ENCODE measurements at places on chromosomes 2 and 18.

DNA sequence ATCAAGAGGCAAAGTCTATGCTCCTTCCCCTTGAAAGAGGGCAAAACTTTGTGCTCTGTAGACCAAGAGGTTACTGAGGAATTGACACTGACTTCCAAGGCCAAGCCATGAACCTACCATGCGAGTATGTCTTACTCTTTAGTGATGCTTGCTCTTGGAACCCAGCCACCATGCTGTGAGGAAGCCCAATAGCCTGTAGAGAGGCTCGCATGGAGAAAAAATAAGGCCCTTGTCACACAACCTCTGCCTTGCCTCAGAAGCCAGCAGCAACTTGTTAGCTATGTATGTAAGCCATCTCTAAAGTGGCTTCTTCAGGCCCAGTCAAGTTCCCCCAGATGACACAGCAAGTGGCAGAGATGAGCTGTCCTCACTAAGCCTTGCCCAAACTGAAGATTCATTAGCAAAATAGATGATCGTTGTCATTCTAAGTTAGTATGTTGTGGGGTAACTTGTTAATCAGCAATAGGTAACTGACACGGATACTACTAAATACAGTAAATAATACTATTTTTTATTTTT lies 66.1 kb upstream of the RGPD5 start:
- DNase-seq: no peak

DNA sequence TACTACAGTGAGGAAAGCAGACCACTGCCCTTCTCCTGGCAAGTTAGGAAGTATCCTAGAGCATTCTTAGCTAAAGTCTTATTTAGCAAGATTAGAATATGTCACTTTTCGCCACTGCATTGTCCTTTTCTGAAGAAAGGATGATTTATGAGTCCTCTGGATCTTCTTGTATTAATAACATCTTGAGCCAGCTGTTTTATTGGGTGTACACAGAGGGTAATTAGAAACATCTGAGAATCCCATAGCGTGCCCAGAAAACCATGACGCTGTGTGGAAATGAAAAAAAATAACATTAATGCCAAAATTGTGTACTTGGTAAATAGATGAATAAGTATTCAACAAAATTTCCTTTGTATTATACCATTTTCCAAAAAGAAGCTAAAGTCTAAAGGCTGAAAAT lies 198.7 kb downstream of the LTBP1 start:
- no peak for DNase-seq

DNA sequence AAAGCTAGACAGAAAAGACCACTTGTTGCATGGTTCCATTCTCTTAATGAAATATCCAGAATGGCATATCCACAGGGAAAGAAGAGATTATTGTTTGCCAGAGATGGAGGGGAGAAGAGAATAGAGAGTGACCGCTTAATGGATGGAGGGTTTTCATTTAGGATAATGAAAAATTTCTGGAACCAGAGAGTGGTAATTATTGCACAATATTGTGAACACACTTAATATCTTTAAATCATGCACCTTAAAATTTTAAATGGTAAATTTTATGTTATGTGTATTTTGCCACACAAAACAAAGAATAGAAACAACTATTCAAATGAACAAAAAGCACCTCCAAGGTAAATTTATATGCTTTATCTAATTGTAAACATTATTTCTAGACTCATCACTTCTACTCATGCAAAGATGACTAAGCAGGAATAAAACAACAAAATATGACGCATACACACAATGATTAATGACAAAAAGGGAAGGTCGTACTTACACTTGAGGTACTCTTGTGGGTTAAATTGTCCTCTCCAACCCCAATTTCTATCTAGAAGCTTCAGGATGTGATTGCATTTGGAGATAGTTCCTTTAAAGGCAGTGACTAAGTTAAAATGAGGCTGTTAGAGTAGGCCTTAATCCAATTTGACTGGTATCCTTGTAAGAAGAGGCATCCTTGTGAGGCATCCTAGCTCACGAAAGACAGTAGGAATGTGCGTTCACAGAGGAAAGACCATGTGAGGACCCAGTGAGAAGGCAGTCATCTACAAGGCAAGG lies 18.7 kb upstream of the DHRS9 start:
- DNase-seq: no peak

DNA sequence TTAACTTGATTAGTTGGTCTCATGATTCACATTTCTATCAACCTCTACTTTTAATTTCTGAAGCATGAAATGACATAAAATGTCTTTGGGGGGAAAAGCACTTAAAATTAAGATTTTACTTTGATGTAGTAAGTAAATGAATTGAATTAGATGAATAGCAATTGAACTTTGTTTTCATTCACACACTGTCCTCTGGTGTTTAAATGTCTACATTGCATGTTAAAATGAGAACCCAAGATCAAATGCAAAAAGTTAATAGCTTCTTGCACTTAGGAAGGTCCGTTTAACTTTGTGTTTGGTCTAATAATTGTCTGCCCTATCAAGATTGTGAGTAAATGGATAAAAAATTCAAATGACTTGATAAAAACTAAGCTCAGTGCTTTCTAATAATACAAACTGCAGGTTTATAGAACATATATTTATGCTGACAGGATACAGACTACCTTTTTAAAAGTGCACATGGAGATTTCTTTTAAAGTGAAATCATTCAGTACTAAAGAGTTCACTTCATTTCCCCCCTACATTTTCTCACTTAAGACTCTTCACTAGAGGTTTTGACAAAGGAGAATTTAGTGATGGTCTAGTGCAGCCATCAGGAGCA lies 156.2 kb upstream of the NABP1 start:
- no peak for DNase-seq

DNA sequence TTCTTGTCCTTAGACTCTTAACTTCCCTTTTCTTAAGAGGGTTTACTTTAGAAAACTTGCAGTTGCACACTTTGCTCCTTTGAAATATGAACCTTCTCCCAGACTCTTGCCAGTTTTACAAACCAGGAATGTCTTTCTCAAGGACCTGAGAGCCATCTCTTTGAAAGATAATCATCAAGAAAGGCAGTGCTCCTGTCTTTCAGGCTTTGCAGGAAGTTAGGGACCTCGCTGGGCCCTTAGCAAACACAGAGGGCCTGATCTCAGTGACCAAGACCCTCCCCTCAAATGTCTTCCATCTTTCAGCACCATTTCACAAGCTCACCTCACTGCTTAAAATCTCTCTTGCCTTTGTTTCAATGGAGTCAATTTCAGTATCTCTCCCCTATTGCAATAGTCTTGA lies 32.0 kb upstream of the NYAP2 start:
- no peak for DNase-seq

DNA sequence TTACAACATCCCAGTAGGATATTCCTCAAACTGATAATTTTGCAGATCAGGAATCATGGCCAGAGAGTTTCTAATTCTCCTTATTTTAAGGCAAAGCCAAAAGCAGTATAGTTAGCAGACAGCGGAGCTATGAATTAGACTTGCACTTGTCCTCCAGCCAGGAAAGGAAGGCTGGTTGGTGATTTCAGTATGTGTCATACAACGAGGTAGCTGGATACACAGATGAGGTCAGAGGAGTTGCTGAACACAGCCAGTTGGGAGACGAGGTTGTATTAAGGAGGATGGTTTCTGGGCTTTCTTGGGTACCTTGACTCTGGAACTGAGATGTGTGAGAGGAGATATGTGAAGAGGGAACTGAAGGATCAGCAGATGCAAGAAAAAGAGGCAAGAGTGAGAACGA lies 185.2 kb downstream of the SOX11 start:
- no peak for DNase-seq

- no peak for DNase-seq
Measured at GRCh38 chr2:145086910-145087309, 567.0 kb upstream of the ZEB2 start.

DNA sequence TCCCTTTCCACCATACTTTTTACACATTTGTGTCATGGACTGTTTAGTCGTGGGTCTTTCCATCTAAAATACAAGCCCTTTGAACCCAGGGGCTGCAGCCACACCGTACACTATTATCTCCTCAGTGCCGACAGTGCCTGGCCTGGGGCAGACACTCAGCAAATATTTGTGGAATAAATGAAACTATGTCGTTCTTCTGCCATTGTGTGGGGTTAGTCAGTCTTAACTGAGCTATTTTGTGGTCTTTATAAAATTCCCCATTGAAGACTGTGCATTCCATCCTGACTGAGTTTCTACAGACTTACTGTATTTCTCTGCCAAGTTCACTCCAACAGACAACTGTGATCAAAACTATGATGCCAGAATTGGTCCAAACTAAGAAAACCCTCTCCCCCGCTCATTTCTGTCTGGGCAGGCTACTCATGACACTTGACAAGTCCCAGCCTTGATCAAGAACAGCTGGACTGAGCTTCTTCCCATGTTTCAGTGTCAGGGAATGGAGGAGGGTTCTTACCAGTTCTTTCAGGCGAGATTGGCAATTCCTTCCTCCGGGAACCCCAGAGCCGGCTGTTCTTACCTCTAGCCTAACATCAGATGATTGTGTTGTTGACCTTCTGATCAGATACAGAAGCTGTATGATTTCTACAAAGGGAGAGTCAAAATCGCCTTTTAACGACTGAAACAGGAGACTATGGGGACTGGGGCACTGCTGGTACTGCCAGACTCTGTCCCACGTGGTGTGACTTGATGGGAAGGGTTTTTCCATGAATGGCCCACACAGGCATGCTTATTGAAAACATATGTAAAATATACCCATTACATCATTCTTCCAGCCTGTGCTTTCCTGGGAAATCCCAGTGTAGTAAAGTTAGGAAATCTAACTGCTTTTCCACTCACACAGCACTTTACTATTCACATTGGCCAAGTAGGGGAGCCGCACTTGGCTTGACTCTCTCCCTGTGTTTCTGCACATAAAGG lies 77.4 kb upstream of the NPAS2 start:
- DNase-seq: no peak

GRCh38 chr2:162490052-162490717 lies 146.3 kb downstream of the GCA start:
- DNase-seq: no peak

DNA sequence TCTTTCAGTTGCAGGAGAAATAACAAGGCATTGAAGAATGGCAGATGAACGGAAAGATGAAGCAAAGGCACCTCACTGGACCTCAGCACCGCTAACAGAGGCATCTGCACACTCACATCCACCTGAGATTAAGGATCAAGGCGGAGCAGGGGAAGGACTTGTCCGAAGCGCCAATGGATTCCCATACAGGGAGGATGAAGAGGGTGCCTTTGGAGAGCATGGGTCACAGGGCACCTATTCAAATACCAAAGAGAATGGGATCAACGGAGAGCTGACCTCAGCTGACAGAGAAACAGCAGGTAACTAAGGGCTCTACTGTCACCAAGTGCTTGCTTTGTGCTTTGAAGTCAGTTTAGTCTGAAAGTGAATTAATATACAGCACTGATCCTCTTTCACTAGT lies 118.5 kb upstream of the UNC80 start:
- no peak for DNase-seq

DNA sequence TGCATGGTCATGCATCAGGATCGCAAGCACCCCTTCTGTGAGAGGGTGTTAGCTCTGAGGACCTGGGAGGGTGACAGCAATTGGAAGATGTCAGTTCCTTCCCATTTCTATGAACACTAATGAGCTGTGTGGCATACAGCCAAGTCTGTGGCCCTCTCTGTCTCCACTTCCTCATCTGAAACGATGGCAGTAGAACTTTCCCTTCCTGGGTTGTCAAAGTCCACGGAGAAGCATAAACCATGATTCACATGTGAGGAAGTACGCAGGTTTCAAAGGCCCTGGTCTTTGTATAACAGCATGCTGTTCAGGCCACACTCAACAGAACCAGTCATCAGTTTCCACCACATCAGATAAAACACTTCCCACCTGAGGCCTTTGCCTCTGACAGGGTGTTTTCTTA lies 167.4 kb upstream of the RAB6C start:
- DNase-seq: no peak

DNA sequence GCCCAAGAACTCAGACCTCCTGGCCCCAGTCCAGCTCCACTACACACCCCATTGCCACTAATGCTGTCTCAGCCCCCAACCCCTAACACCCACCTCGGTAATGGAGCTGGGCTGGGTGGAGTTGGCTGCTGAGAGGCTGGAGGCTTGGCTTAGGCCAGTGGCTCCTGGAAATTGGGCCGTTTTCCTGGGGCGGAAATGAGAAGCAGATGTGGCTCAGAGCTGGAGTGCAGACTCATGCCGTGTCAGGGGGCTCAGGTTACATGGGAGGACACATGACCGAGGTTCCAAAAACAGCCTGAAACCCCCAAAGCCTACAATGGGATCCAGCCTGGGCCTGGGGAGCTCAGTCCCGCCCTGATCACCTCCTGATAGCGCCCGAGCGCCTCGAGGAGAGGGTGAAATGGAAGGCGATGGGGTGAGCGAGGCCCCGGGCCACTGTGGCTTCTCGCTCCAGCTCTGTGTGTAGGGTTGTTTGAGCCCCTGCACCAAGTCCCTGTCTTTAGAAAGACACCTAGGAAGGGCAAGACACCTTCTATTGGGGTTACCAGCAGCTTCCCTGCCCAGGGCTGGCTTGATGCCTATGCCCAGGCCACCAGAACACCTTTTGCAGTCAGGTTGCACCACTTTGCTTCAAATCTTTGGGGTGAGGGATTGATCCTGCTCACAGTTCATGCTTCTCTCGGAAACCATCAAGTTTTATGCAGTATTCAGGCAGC lies 175.7 kb upstream of the HAAO start:
- no peak for DNase-seq

DNA sequence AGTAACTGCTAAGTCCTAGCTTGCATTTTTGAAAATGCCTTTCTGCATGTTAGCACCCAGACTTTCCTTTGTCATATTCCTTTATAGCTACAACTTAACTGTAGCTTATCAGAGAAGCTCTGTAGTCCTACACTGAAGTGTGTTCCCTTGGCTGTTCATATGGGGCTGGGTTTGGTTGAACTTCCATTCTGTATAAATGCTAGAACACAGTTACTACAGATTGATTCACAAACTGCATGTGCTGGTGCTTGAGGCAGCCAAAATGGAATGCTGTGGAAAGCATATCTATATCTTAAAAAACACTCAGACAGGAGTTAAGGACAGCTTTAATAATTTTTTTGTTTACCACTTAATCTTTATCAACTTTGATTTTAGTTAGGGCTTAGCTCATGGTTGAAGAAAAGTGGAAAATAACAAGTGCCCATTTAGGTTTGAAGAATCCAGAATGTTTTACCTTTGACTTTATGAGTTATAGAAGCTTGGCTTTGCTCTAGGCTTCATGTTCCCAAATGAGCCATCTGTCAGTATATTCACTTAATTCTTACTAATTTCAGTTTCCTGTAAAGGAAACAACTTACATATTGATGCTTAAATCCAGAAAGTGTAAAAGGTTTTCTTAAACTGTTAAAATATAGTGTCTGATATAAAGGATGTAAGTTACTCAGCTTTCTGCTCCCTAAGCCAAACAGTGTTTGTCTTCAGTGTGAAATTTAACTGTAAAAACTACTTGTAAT lies 148.9 kb downstream of the AGPS start:
- DNase-seq: no peak

GRCh38 chr2:73919596-73920228 lies 7.0 kb upstream of the DGUOK start:
- DNase-seq: no peak

- DNase-seq: no peak
Measured at GRCh38 chr2:15311201-15311907, 249.8 kb downstream of the NBAS start.

GRCh38 chr2:165390875-165391274 lies 78.6 kb upstream of the CSRNP3 start:
- no peak for DNase-seq

All from stimulated activated CD8-positive, alpha-beta memory T cell treated with anti-CD3 and anti-CD28 coated beads, Interleukin-7, amount 100 ng/mL, for 1 hour (primary cell).